Hematopoietic multipotent progenitor cell treated with erythropoietin and hydrocortisone succinate and interleukin-3 and kit ligand, for 4 days (in vitro differentiated cells): ENCODE measurements at places on chromosomes 11 and 22.

DNA sequence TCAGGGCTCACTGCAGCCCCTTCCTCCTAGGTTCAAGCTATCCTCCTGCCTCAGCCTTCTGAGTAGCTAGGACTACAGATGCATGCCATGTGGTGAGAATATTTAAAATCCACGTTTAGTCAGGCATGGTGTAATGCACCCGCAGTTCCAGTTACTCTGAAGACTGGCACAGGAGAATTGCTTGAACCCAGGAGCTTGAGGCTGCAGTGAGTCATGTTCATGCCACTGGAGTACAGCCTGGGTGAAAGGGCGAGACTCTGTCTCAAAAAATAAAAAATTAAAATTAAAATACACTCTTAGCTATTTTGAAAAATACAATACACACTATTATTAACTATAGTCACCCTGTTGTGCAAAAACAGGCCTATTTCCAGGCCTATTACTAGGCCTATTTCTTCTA is 38.4 kb downstream of the NOX4 start:
- DNase-seq, result no peak

GRCh38 chr22:47018010-47018910 is 255.8 kb downstream of the TBC1D22A start:
- no peak for DNase-seq

DNA sequence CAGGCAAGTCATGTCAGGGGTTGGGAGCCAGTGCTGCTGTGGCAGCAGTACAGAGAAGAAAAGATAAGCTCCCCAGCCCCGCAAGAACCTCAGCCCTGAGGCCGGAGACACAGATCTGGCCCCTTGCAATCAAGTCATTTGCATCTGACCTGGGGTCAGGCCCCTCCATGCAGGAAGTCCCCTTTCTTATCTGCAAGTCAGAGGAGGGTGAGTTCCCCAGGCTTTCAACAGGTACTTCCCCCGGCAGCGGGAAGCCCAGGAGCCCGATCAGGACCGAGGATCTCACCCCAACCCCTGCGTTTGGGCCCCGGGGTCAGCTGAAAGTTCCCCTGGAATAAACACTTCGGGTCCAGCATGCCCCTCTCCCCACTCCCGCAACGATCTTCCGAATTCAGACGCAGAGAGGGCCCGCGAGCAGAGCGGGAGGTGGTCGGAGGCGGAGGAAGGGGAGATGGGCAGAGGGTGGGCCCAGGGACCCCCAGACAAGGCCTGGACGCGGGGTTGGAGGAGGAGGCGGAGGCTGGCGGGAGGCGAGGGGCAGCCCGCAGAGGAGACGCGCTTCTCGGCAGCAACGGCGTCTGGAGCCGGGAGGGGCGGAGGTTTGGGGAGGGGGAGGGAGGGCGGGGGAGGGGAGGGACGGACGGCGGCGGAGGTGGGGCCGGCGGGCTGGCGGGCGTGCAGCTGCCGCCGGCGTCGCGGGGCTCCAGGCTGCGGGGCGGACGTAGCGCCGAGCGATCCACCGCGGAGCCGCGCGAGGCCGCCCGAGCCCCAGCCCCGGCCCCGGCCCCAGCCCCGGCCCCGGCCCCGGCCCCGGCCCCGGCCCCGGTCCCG is at the start of gene TSPAN18:
TSPAN18 (plus strand) TSS at position 680 of the 831 bp plus-strand sequence. CDS start 179,455 bp downstream, outside the sequence.
- DNase-seq, result peak; percentile 84

DNA sequence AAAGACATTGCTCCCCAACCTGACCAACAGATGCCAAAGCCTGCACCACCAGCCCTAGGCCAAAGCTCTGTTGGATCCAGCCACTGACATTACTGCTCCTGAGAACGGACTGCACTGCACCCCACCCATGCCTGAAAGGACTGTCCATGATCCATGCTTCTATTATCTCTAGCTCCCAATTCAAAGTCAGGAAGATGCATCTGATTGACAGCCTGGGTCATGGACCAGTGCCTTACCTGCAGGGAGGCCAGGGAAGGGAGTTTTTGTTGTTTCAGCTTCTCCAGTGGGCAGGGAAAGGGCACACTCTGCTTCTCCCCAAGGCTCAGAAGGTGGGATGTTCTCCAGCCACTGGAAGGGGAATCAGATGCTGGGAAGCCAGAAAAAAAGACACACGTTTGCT is 4.8 kb upstream of the PRDM11 start:
- no peak for DNase-seq

- no peak for DNase-seq
Measured at GRCh38 chr11:82906931-82907330, 5.4 kb downstream of the DDIAS start.

DNA sequence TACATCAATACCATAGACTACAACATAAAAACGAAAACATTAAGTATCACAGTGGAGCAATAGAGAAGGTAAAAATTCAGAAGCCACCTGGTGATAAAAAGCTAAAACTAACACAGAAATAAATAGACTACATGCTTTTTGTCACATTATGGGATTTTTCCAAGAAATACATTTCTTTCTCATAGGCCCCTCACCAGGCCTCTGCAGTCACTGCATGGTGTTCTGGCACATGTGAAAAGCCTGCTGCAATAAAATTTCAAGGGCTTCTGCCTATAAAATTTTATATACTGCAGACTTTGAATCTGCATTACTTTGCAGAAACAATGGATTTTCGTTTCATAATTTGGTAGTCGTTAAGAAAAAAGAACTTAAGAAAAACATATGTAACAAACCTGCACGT is 655.5 kb downstream of the CNTN5 start:
- DNase-seq, result no peak
